ENCODE measurements at places on chromosomes 1 and 21.

DNA sequence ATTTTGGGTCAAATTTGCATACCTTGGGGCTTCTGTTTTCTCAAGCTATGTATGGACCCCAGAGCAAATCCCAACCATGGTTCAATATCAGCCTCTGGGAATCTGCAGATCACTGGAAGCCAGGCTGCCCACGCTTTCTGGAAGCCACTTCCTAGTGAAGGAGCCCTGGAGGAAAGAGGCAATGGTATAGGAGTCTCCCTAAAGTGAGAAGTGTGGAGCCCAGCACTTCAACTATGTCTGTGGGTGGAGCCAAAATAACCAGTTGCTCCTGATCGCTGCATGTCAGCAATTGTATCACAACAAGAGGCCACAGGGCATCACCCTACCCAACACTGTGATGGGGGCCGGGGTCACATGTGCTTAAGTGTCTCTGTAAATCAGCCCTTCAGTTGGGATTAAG is 26.9 kb downstream of the ETS2 start:
- DNase-seq: no peak

DNA sequence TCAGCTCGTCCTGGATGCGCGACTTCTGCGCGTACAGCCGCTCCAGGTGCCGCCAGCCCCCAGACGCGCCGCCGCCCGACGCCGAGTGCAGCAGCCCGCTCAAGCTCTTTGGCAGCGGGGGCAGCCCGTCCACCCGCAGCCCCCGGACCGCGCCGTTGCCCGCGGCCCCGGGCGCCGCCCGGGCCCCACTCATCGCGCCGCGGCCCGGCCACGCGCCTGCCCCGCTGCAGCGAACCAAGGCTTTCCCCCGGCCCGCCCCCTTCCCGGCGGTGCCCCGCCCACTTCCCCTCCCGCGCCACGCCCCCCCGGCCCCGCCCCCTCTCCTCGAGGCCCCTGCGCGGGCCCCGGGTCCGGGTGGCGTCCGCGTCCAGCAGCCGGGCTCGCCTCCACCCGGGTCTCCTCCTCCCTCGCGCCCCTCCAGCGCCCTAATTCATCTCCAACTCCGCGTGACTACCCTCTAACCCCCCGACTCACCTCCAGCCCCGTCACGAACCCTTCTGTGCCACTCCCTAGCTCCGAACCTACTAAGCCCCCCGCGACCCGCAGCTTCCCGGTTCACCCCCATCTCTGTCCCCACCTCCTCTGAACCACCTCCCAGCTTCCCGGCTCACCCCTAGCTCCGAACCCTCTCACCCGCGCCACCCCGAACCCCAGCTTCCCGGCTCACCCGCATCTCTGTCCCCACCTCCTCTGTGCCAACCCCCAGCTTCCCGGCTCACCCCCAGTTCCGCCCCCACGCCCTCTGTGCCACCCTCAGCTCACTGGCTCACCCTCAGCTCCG is at the start of gene FAM89A:
TSS of gene FAM89A (minus strand) at position 236 of the 781 bp plus-strand sequence. CDS start at position 193, 43 bp downstream.
- DNase-seq: peak; percentile 76

DNA sequence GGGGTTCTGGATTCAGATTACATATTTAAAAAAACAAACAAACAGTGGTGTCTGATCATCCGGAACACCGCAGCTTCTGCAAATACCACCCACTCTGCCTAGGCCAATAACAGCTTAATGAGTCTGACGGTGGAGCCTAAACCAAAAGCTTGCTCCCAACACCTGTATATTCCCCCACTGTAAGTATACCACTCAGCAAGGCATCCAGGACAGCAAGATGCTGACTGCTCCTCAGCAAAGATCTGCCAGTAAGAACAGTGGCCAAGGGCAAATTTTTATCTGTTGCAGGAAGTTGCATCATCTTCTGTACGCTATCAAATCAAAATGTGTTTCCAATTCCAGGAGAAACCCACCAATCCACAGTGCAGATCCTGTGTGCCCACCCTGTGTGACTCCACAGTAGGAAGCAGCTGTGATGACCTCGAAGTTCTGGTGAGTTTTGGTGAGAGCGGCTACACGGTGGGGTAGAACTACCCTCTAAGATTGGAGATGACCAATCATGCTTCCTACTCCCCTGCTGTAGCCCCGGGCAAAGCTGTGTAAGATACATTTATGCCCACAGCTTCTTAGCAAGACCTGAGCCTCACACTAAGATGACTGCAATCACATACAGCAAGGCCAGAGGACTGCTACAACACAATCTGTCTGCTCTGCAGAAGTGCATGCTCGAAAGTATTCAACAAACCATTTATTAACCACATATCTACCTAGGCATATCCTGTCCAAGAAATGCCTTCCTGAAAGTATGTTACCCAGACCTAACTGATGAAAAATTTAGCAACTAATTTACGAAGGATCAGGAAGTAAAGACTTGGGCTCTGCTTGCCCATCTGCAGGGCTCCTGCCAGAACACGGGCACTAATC is 30.5 kb downstream of the SIPA1L2 start:
- no peak for DNase-seq

DNA sequence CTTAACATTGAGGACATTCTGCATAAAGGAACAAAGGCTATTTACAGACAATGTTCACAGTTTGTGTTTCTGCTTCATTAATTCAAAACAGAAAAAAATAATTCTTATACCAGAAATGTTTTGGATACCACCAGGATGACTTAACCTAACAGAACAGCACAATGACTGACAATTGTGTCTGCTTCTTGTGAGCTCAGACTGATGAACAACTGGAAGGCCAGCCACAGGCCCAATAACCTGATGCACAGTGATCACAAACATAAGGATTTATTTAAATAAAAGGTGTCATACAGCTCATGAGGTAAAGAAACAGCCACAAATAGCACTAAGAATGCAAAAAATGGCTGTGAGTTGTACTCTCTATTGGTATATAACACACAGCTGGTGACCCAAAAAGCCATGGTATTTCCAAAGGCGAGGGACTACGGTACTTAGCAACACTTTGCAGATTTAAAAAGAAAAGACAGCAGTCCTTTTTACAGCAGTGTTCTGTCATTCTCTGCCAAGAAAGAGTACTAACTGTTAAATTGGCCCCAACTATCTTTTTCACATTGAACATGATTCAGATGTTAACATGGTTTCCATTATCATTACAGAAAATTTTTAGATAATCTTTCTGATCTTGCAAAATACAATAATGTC is 32.1 kb upstream of the DDAH1 start:
- DNase-seq: no peak

DNA sequence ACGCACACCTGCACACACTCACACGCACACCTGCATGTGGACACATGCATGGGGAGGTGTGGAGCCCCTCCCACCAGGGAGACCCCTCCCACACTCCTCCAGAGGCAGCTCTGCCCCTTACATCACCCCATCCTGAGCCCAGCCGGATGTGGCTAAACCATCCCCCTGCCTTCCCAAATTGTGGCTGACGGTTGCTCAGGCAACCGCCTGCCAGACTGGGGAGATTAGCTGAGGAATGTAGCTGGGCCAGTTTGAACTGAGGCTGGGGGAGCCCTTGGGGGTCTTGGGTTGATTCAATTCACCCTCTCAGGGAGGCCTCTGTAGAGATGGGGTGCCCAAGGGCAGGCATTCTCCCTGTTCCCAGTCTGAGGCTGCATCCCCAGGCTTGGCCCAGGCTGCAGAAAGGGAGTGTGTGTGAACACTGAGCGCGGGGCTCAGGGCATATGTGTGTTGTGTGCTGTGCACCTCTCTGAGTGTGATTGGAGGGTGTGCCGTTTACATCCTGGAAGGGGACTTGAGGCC is 12.9 kb downstream of the PTPRU start:
- no peak for DNase-seq

GRCh38 chr21:41868062-41868710 is 11.0 kb downstream of the PRDM15 start:
- DNase-seq: no peak

DNA sequence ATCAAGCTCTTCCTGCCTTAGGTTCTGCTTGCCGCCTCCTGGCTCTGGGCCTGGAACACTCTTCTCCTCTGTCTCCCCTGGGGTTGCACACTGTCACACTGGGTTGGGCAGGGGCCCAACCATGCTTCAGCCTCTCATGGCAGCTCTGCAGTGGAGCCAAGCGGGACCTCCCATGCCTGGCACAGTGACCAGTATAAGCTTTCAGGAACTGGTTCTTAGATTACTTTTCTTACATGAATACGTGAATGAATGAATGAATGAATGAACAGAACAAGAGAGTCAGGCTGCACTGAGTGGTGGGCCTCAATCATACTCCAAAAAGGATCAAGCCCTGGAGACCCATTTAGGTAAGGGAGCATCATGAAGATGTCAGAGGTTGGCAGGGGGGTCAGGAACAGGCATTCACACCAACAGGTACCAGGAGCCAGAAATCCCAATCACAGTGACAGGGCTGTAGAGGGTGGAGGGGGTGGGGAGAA is 30.8 kb upstream of the TMEM125 start:
- DNase-seq: no peak

DNA sequence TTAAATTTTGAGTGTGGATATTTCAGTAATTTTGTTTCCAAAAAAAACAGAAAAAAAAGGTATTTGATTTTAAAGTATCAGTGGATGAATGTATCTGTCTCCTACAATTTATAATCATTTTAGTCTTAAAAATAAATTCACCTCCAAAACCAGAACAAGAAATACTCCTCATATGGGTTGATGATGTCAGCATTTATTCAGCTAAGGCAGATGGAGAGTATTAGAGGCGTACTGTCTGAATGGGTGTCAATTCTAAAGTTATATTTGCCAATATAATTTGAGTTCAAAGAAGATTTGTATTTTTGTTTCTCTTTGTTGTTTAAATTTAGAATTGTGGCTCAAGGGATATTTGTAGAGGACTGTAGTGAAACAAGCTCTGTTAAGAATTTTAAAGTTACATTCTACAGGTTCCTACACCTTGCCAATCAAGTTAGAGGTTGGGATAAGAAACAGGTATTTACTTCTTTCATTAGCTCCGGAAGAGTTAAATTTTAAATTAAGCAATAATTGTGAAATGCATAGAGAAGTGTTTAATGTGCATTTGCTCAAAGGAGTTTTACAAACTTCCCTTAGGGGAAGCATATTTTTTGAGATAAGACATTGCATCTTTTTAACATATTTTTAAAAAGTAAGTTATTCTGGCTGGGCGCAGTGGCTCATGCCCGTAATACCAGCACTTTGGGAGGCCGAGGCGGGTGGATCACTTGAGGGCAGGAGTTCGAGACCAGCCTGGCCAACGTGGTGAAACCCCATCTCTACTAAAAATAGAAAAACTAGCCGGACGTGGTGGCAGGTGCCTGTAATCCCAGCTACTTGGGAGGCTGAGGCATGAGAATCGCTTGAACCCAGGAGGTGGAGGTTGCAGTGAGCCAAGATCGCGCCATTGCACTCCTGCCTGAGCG is 1.2 kb downstream of the PLA2G4A start:
- no peak for DNase-seq

DNA sequence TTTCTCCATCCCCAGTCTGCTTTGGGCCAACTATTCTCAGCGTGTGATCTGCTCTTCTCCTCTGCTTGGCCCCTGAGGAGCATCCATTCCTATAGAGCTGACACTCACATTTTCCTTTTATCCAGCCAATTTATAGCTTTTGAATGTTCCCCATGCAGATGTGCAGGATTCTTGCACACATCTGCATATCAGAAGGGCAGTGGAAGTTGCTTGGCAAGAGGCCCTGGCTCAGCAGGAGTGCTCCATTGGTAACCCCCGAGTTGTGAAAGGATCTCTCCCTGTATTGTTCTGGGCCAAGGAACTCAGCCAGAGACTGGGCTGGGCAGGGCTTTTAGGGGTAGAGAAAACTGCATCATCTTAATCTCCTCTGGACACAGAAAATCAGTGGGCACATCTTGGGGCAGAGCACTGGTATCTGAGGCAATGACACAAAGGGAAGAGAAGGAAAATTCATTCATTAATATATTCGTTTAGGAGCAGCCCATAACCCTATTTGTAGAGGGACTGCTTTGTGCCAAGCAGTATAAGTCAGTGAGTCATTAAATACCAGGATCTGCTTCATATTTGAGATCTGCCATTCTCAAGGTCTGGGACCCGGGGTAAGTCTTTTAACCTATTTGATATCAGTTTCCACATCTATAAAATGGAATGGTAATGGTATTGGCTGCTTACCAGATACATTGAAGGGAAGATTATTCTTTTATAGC is 31.0 kb upstream of the BEND5 start:
- no peak for DNase-seq

- no peak for DNase-seq
Measured at GRCh38 chr1:243723458-243724043, 126.5 kb downstream of the AKT3 start.

GRCh38 chr1:218123968-218124367 is 161.1 kb upstream of the RRP15 start:
- DNase-seq: no peak

DNA sequence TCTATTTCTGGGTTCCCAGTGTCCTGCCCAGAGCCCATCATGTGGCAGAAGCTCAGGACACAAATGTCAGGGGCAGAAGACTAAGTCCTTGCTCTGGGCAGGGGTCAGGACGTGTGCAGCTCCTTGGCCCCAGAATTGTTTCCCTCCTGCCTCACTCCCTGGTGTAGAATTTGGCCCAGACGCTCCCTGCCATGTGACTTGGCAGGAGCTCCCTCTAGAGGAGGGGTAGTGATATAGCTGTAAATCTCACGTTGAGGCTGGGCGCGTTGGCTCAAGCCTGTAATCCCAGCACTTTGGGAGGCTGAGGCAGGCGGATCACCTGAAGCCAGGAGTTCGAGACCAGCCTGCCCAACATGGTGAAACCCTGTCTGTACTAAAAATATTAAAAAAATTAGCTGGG is 91.2 kb downstream of the UBIAD1 start:
- no peak for DNase-seq

- DNase-seq: no peak
Measured at GRCh38 chr1:185360714-185361113, 43.7 kb upstream of the IVNS1ABP start.

DNA sequence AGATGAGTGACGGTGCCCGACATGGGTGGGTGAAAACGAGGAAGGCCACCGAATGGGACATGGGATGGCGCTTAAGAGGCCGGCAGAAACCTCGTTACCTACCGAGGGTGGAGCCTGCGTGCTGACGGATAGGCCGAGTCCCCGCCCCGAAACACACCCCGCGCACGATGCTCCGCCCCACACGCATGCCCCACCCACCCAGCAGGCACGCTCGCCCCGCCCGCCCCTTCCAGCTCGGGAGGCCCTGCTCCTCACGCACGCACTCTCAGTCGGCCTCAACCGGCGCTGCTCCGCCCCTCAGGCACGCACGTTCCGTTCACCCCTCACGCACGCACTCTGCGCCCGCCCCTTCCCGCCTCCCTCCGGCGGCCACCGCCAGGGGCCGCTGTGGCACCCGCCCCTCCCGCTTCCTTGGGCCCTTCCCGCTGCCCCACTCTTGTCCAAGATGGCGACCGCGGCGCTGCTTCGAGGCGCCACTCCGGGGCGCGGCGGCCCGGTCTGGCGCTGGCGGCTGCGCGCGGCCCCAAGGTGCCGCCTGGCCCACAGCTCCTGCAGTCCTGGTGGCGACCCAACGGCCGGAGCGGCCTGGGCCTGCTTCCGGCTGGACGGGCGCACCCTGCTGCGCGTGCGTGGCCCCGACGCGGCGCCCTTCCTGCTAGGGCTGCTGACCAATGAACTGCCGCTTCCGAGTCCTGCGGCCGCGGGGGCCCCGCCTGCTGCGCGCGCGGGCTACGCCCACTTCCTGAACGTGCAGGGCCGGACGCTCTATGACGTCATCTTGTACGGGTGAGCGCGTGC is at the start of gene IBA57:
TSS of gene IBA57 (plus strand) at position 433 of the 798 bp plus-strand sequence. CDS start at position 446, 13 bp downstream.
- peak; percentile 99 for DNase-seq

- no peak for DNase-seq
Measured at GRCh38 chr1:192311281-192311680, 5.5 kb upstream of the RGS21 start.
